NCI-H1105 (cell line): ENCODE measurements at places on chromosomes 1 and 21.

- DNase-seq, result peak; percentile 12
These were observed 83.6 kb upstream of the SLC25A33 start for GRCh38 chr1:9455487-9456234.

DNA sequence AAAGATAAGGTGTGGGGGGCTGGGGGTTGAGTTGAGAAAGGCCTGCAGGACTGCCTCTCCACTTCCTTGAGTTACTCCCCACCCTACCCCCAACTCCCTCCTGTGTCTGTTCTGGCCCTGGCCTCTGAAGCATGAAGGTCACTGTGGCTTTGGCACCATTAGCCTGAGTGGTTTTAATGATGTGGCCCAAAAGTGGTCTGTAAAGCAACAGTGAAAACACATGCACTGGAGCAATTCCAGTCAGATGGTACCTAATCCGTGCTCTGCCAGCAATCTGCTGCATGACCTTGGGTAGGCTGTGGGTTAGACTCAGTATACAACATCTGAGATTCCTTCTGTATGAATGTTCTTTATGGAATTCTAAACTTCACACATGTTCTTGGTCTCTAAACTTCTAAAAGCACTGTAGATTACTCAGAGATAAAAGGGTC lies 86.5 kb upstream of the ATP1A1 start:
- no peak for DNase-seq

GRCh38 chr1:153180556-153180955 lies 22.7 kb upstream of the LELP1 start:
- DNase-seq, result no peak

GRCh38 chr1:150815871-150816270 lies 7.8 kb upstream of the CTSK start:
- DNase-seq, result no peak

- no peak for DNase-seq
These were observed 83.4 kb upstream of the ARHGEF16 start for GRCh38 chr1:3370856-3371703.

- no peak for DNase-seq
These were observed 28.4 kb downstream of the TRIM45 start for GRCh38 chr1:117093091-117093534.

DNA sequence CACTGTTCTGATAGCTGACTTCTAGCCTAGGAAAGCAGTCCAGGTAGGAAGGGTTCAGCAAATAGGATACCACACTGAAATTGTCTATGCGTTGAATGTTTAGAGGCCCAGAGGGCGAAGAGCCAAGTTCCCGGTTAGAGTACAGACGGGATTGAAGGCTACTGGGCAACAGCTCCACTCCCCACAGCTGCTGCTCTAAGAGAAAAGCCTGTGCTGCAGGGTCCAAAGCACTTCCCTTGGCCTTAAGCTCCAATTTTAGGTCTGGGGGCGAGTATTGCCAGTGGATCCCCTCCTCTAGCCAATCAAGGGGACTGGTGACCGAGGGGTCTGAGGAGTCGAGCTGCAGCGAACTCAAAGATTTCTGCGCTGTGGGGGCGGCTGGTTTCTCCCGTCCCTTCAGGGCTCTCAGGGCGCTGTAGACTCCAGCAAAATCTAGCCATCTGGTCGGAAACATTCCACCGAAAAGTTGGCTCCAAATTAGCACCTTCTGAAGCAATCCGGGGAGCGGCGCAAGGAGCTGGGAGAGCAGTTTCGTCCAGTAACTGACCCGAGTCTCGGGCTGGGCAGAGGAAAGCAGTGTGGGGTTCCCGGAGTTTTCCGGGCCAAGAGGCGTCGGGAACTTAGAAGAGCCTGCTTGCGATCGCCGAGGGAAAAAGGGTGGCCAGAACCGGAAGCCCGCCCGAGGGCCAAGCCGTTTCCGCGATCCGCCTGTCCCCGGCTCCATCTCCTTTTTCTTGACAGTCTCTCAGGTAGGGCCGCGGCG lies 748 bp downstream of the PPP1R15B start:
- DNase-seq, result peak; percentile 18

GRCh38 chr1:235093013-235093695 lies 35.5 kb downstream of the TOMM20 start:
- no peak for DNase-seq

DNA sequence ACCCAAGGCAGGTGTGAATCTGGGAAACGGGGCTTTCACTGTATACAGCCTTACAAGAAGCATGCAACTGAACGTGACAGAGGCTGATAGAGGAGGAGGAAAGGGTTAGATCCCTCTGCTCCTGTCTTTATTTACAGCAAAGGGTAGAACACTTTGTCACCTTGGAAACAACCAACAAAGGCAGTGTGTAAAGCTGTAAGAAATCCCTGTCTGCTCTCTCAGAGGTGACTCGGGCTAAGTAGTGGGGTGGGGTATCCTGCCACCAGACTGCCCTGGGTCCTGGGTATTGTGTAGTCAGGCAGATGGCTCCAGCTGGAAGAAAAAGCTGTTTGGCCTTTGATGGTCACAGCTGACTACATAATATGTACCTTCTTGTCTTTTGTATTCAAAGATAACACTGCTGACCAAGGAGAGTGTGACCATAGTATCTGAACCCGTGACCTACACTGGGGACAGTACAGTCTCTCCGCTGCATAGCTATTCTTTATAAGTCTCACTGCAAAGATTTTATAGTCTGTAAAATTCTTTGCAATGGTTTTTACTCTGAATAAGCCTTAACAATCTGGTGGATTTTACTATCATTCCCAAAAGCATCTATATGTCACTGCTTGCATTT lies 22.1 kb upstream of the POU2F1 start:
- no peak for DNase-seq

DNA sequence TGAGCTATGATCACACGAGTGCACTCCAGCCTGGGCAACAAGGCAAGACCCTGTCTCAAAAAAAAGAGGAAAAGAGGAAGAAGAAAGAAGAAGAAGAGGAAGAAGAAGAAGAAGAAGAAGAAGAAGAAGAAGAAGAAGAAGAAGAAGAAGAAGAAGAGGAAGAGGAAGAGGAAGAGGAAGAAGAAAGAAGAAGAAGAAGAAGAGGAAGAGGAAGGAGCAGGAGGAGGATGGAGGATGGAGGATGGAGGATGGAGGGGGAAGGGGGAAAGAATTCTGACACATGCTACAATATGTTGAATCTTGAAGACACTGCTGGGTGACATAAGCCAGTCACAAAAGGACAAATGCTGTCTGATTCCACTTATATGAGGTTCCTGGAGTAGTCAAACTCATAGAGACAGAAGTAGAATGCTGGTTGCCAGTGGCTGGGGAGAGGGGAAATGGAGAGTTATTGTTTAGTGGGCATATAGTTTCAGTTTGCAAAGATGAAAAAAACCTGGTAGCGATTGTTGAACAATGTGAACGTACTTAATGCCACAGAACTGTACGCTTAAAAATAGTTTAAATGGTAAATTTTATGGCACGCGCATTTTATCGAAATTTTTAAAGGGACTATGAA lies 47.3 kb upstream of the COA6 start:
- DNase-seq, result no peak

DNA sequence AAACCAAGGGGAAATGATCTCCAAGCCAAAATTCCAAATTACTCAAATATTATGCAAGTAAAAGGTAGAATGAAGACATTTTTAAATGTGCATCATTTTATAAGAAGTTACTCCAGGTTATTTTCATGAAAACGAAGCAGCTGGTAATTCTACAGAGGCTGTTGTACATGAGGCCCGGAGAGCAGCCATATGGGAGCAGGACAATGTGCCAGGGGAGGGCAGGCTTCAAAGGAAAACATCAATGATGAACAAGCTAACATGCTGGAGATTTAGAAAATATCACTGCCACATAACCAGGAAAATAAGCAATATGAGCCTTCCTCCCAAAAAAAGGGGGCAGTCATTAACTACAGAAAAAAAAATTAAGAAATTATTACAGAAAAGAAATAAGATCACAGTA lies 109.1 kb downstream of the TIAM1 start:
- DNase-seq, result no peak

GRCh38 chr1:102879439-102879993 lies 228.8 kb downstream of the COL11A1 start:
- DNase-seq, result no peak

GRCh38 chr1:226646026-226646869 lies 92.8 kb downstream of the ITPKB start:
- no peak for DNase-seq

DNA sequence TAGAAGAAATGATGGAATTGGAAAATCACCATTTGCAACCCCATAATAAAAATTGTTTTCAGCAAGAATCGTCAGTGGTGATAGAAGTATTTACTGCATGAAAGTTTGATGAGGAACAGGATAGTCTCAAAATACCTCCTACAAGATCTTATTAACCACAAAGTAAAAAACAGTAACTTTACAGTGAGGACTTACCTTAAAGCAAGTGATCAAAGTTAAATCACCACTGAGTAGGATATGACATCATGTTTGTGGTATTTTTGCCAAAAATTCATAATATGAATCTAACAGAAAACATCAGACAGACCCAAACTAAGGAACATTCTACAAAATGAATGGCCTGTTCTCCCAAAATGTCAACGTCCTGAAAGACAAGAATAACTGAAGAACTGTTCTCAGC lies 19.9 kb downstream of the ALDH9A1 start:
- DNase-seq, result no peak

DNA sequence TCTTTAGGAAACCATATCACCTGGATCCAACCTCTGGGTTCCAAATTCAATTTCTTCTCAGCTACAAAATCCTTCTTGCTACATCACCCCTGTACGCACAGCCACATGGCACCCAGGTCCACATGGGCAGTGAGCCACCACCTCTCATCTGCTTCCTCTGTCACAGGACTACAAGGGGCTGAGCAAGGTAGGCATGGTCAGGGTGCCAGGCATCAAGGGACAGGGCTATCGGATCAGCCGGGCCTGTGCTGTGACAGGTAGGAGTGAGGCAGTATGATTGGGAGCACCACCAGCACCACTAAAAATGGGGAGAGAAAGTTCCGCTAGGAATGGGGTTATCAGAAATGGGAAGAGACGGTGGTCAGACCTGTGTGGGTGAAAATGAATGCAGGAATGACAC lies 29.4 kb downstream of the S100A6 start:
- DNase-seq, result no peak

DNA sequence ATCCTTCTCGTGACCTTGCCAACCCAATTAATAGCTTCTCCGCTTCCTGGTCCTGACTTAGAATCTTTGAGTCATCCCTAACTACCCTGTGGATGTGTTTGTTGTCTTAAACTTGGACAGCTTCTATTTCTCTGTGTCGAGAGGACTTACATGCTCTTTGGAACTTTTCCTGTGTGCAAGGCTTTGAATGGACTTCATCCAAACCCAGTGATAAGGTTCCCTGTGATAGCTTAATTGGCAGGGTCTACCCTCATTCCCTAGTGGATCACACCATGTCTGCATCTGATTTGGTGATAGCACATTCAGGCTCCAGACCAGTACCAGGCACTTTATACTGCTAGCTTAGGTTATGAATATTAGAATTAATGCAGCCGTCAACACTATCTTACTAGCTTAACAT lies 378.2 kb upstream of the KAZN start:
- no peak for DNase-seq

GRCh38 chr1:10210841-10211804 lies 753 bp downstream of the KIF1B start:
- peak; percentile 57 for DNase-seq

DNA sequence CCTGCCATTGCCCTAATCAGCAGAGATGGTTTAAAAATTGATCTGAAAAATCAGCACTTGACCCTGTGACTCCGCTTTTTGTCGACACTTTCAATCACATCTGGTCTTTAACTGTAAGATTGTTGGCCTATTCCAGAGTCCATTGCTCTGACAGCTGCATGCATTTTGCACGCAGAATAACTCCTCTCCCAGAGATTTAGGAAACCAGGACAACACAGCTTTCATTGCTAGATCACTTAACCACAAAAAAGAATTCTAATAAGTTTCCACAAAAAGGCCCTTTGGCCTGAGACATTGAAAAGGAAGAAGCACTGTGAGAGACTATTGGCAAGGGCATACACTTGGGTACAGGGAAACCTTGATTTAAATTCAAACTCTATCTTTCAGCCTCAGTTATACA lies 373.1 kb downstream of the TGFB2 start:
- no peak for DNase-seq
